ENCODE measurements at places on chromosomes 6 and 20.

- no peak for DNase-seq
These were observed 555.5 kb downstream of the UTRN start for GRCh38 chr6:144840619-144841018.

DNA sequence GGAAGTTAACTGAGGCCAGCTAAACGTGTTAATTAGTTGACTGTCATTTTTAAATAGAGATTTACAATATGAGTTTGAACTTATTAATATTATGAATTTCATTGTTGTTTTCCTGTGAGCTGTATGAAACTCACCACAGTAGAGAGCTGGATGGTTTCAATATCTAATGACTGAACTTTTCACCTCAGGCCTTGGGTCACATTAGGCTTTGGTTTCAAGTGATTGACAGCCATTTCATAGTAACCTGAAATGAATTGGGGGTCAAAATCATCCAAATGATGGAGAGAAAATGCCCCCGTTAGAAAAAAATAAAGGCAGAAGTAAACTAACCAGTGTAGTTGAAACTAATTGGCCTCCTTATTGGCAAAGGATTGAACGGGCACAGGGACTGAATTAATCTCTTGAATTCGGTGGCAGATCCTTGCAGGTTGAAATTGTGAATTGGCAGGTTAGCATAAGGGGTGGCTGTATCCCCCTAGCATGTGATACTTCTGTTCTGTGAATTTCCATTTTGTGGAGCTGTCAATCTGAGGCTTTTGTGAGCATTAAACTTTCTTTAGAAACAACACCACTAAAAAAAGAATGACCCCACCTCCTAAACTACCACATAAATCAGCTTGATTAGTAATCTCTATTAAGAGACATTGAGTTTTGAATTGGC, 155.1 kb upstream of the MMS22L start:
- no peak for DNase-seq

DNA sequence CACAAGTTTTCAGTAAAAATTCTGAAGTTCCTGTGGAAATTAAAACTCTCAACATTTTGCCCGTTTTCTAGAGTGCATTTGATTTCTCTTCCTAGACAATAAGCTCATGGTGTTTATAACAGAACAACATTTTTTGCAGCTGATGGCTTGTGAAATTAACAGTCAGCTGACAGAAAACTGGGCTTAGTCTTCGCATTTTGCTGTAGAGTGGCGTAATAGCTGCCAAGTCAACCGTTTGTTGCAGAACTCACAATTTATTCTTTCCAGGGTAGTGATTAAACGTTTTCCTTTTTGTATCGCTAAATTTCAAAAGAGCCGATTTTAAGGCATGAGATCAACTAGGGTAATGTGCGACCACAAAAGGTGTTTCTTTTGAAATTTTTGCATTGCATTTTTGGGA, 1.4 kb downstream of the SPO11 start:
- no peak for DNase-seq

DNA sequence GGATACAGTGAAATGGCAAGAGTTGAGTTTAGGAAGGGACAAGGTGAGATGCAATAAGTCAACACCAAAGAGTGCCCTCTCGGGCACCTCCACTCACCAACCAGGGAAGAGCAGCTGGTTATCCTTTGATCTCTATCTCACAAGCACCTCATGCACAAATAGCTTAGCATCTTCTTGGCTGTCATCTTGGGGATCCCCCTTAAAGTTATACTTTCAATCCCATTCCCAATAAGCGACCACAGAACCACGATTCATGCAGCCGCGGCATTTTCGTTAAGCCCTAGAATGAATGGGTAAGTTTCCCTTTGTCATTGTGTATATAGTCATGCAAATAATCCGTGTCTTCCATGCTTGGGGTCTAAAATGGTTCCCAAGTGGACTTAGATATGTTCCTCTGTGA, 73.5 kb downstream of the ADTRP start:
- DNase-seq = no peak

DNA sequence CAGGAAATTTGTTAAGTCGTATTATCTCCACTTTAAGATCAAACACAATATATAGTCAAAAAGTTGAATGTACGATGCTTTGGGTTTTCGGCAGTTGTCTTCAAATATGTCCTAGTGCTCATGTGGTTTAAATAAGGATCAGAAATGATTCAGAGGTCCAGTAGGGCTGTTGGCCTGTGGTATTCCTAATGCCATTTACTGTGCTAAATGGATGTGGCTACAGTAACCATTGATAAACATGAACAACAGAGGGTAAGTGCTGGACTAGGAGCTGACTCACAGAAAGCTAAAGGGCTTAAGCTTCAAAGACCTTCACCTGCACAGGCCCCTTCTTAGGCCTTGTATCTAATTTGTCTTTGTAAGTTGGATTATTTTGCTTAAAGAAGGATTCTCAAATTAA, 80.5 kb upstream of the TPD52L1 start:
- DNase-seq = no peak

DNA sequence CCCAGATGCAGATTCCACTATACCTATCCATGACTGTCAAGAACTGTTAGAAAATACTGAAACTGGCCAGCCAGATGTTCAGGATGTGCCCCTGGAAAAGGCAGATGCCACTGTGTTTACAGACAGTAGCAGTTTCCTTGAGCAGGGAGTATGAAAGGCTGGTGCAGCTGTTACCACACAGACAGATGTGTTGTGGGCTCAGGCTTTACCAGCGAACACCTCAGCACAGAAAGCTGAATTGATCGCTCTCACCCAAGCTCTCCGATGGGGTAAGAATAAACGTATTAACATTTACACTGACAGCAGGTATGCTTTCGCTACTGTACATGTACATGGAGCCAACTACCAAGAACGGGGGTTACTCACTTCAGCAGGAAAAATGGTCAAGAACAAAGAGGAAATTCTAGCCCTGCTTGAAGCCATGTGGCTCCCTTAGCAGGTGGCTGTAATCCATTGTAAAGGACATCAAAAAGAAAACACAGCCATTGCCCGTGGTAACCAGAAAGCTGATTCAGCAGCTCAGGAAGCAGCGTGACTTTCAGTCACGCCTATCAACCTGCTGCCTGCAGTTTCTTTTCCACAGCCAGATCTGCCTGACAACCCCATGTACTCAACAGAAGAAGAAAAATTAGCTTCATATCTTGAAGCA, 459.7 kb upstream of the HTR1E start:
- peak; percentile 24 for DNase-seq

DNA sequence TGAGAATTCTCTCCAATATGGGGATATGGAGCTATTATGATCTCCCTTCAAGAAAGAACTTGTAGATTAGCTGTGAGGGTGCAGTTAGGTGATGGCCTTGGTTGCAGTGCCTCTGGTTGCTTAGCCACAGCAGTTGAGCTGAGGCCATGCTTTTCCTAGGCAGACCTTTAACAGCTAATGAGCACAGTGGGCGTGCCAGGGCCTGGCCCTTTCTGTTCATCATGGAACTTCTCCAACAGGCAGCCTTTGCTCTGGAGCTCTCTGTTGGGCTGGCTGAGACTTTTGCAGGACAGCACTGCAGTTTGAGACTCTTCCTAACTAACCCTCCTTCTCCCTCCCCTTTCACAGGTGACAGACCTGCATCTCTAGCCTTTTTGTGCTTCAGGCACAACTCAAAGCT, 39.7 kb upstream of the TMEM170B start:
- no peak for DNase-seq

DNA sequence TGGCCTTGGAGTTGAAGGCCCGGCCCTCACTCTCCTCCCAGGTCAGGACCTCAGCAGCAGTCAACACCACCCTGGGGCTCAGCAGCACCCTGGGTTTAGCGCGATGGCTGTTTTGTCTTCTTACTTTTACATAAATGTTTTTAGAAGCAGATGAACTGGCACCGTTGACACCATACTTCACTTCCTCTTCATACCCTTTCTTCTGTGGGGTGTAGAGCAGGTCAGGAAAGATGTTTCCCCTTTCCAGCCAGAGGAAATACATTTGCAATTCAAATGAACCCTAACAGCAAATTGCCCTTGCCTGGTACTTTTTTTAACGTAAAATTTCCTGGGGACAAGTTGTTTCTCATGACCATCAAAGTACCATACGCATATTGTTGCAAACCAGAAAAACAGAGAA, 54.7 kb upstream of the SNX9 start:
- DNase-seq = no peak

DNA sequence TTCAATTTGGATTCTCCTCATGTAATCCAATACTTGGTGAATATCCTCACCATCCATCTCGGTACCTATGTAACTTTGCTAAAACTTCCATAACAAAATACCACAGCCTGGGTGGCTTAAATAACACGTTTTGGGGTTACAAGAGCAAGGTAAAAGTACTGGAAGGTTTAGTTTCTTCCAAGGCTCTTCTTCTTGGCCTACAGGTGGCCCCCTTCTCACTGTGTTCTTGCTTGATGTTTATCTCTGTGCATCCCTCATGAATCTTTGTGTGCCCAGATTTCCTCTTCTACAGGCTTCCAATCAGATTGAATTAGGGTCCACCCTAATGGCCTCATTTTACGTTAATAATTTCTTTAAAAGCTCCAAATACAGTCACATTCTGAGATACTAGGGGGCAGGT, 163.3 kb upstream of the HCRTR2 start:
- DNase-seq = no peak

- DNase-seq = peak; percentile 91
These were observed at the start of gene TGM2 for GRCh38 chr20:38165089-38165965. Gene TGM2, minus strand, starts transcription at chr20:38165270. Its CDS starts 72 bp downstream, at chr20:38165198.

- no peak for DNase-seq
These were observed 842.0 kb downstream of the HACE1 start for GRCh38 chr6:104017410-104018381.

- DNase-seq = no peak
These were observed 12.0 kb downstream of the PANK2 start for GRCh38 chr20:3901028-3901705.

GRCh38 chr6:97958134-97958533, 675.1 kb upstream of the MMS22L start:
- peak; percentile 63 for DNase-seq

DNA sequence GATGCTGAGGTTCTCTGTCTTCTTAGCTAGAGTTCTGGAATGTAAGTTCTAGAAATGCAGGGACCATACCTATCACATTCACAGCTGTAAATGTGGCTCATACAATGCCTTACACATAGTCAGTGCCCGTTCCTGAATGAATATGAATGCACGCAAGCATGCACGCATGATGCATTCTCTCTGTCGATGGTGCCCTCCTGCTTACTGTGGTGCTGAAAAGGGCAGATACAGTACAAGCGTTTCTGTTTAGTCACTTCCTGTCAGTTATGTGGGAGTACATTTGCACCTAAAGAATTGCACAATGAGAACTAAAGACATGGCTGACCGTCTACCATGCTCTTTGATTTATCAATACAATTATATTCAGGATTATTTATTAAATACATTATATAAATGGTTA, 152.2 kb upstream of the SOX4 start:
- DNase-seq = peak; percentile 6

DNA sequence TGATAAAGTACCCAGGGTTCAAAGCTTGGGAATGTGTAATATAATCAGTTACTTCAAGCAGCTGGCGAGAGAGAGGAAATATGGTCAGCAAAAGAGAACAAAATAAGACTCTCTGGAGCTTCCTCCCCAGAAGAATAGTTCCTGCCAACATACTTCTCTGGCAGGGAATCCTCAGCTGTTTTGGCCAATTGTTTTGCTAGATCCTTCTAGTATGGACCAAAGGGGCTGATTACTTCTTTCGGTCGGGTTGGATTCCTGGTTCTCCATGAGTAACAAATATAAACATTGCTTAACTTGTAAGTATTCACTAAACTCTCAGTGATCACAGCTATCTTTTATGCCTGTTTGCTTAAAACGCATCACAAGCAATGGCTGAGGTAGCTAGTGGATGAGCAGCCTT, 31.4 kb upstream of the FBXO9 start:
- peak; percentile 25 for DNase-seq

- peak; percentile 57 for DNase-seq
These were observed 186.7 kb upstream of the TENT5A start for GRCh38 chr6:81938991-81939732.

GRCh38 chr6:139129284-139129683, 5.6 kb upstream of the HECA start:
- DNase-seq = peak; percentile 27

DNA sequence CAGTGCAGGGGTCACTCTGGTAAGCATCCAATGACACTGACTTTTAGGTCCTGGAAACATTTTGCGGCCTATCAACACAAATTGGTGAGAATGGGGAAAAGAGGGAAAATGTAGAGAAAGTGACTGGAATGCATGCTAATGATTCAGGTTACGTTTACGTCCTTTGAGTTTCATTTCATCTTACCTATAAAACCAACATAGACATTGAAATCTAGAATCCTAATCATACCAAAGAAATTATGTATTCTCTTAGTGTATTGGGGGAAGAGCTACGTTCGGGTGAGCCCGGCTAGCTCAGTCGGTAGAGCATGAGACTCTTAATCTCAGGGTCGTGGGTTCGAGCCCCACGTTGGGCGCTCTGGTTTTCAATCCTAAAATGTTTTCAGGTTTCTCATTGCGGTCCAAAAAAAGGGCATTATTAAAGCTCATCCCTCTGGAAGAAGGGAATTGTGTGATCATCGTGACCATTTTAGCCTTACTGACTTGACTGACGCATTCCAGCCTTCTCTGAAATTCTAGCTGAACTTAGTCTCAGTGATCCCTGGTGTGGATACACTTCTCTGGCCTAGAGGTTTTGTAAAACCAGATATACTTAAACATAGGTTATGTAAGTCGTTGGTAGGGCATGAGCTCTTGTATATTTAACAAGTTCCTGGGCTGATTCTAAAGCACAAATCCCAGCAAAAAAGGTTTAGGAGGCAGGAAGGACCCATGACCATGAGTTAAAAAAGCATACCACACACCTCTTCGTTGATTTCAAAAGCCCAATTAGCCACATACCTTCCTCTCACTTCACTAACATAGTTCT, 18.3 kb downstream of the HMGN4 start:
- DNase-seq = peak; percentile 95

- DNase-seq = no peak
These were observed 12.5 kb downstream of the CST7 start for GRCh38 chr20:24961384-24962181.

GRCh38 chr20:2748551-2749342, 51.7 kb downstream of the CPXM1 start:
- DNase-seq = no peak

DNA sequence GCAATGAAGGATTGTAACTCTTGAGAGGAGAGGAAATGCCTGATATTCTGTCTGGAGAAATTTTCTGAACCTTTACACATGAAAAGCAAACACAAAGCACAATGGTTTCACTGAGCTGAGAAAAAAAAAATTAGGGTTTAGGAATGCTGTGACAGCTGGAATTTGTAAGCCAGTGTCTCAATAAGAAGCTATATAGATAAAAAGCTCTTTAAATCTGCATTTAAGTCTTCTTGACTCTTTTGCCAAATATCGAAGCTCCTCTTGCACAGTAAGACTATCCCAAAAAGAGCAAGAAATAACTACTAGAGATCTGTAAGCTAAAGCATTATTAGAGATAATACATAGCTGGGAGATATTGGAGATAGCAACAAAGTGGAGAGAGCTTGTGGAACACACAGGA, 1334.0 kb upstream of the CITED2 start:
- DNase-seq = no peak

- DNase-seq = no peak
These were observed 6.4 kb downstream of the GDAP1L1 start for GRCh38 chr20:44253528-44253927.

DNA sequence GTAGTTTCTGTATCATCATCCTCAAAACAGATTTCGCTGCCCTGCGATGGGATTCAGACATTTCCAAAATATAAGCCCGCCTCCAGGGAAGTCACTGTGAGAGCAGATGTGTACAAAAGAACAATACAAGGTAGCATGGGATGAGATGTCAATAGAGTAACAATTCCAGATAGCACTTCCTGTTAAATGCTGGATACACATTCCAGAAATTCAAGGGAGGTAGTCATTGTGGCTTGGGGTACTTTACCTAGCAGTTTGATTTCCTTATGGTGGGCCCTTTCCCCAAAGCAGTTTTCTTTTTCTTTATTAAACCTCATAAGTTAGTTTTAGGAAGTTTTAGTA, 2.5 kb downstream of the RNF217 start:
- peak; percentile 64 for DNase-seq

Data from kidney tubule cell (primary cell).